ENCODE measurements at places on chromosomes 12 and 14. TPM values are rescaled to one million over a fixed set of nuclear protein-coding genes. Genes with fewer than 3 reads are reported as not detected.

GRCh38 chr12:105961821-105962671, 176.7 kb downstream of the NUAK1 start:
- H3K27ac ChIP-seq = no peak overlapping the region
- no peak overlapping the region for H3K4me3 ChIP-seq
- H3K27me3 ChIP-seq = no peaks in the 10 kb centered on the region
- H3K36me3 ChIP-seq = no peaks in the 10 kb centered on the region

Gene SLC6A12
- 2.5 TPM for total RNA-seq

Gene GUCY2C
- 52.2 TPM for total RNA-seq

DNA sequence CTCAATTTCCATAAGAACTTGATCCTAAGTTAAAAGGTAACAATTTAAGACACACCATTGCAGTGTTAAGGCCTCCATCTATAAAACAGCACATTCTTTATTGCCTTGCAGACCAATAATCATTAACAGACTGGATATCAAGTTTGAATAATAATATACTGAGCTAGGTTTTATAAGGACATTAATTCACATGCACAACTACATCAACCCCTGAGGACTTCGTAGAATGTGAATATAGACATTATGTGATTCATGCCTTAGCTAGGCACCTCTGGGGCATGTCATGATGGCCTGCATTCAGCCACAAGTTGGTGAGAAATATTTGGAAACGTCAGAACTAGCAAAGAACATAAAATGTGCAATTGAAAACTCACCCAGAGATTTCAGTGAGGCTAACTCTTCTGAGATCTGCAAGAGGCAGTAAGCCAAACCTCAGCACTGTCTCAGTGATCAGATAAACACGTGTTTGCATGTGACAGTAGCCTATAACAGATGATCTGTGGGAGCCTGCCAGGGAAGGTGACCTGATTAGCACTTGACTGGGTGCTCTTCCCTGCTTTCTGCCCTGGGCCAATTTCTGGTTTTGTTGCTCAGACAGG, 492.2 kb downstream of the FLRT2 start:
- H3K27me3 ChIP-seq = no peaks in the 10 kb centered on the region
- no peaks in the 10 kb centered on the region for H3K36me3 ChIP-seq
- no peak for DNase-seq
- H3K27ac ChIP-seq = no peak overlapping the region

DNA sequence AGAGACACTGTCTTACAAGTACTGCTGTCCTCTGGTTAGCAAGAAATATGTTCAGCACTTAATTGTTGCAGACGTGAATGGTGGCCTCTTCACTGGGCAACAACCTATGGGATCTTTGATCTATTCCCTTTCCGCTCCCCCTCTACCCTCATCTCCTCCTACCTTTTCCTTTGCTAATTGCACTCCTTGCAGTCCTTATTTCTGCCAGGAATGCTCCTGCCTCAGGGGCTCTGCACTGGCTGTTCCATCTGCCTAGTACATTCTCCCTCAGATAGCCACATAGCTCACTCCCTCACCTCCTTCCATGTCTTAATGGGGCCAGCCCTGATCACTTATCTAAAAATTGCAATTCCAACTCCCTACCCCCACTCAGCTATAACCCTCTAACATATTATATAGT, 4.5 kb upstream of the NFYB start:
- no peak overlapping the region for H3K27ac ChIP-seq
- no peaks in the 10 kb centered on the region for H3K4me1 ChIP-seq
- H3K36me3 ChIP-seq = no peaks in the 10 kb centered on the region

DNA sequence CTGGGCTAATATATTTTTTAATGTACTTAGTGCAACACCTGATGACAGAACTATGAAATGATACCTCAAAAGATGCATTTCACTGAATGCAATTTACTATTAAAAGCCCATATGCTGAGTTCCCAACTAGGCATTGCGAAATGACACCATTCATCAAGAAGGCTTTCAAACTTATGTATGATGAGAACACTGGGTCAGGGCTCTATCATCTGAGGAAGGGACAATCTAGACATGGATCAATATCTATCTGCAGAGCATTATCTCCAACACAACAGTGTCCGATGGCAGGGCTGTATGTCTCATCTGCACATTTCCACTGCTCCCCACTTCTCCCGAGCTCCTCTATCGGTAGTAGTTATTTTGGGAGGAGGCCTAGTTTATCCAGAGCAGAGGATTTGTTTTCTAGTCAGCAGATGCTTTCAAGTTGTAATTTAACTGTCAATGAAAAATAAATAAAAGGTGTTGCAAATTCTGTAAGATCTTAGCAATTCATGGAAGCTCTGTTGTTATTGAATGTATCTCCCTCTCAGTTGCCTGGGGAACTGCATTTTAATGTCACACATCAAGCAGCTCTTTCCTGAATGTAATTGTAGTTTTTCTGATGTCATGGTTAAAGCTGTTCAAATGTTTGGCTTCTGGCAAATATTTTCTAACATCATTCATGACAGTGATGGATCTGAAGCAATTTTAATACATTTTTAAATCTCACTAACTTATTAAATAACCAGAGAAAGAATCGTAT, 7.4 kb upstream of the GCH1 start:
- H3K27me3 ChIP-seq = no peaks in the 10 kb centered on the region
- H3K36me3 ChIP-seq = no peaks in the 10 kb centered on the region
- H3K4me1 ChIP-seq = no peaks in the 10 kb centered on the region
- H3K4me3 ChIP-seq = no peak overlapping the region
- H3K27ac ChIP-seq = no peak overlapping the region

DNA sequence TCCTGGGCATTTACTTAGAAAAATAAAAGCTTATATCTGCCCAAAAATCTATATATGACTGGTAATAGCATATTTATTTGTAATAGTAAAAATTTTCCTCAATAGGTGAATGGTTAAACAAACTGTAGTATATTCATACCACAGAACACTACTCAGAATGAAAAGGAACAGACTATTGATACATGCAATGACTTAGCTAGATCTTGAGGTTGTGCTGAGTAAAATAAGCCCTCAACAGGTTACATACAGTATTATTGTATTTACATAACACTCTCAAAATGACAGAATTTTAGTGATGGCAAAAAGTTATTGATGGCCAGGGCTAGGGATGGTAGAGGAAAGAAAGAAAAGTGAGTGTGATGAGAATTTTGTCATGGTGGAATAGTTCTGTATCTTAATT, 178.4 kb downstream of the BMP4 start:
- DNase-seq = no peak
- H3K27ac ChIP-seq = no peak overlapping the region
- no peak overlapping the region for H3K4me3 ChIP-seq
- H3K4me1 ChIP-seq = no peaks in the 10 kb centered on the region

GRCh38 chr14:93895023-93895604, 32.0 kb upstream of the FAM181A start:
- H3K4me1 ChIP-seq = no peaks in the 10 kb centered on the region
- no peaks in the 10 kb centered on the region for H3K36me3 ChIP-seq
- no peak overlapping the region for H3K4me3 ChIP-seq
- no peak for DNase-seq
- H3K27ac ChIP-seq = no peak overlapping the region

Gene MIP
- total RNA-seq = not detected

GRCh38 chr12:104166465-104166864, 28.5 kb upstream of the NFYB start:
- H3K4me1 ChIP-seq = no peaks in the 10 kb centered on the region
- H3K4me3 ChIP-seq = no peak overlapping the region
- no peaks in the 10 kb centered on the region for H3K36me3 ChIP-seq
- DNase-seq = no peak
- no peak overlapping the region for H3K27ac ChIP-seq

Gene SDSL
- 14.2 TPM for total RNA-seq

DNA sequence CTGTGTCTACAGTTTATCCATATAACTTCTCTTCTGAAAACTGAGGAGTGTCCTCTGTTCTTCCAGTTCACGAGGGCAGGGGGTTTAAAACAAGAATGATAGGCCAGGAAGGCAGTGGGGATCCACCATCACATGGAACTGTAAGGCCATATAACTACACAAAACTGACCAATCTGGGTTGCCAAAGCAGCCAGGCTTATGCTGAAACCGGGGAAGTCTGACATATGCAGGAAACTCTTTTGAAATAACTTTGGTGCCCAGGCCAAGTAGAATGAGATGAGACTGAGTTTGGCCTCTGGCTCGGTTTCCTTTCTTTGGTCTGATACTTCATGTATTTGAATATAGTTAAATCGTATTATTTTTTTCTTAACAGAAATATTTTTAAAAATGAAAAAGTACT, 18.0 kb upstream of the ATF1 start:
- DNase-seq = no peak
- peaks cover 6% of the 10 kb centered on the region for H3K36me3 ChIP-seq
- no peaks in the 10 kb centered on the region for H3K27me3 ChIP-seq

GRCh38 chr12:32533971-32534590, 134.7 kb downstream of the FGD4 start:
- H3K27ac ChIP-seq = peak overlapping the region; percentile 67
- peaks cover 13% of the 10 kb centered on the region for H3K4me1 ChIP-seq
- DNase-seq = peak; percentile 82

GRCh38 chr12:3302401-3303041, 188.5 kb upstream of the PRMT8 start:
- no peaks in the 10 kb centered on the region for H3K36me3 ChIP-seq
- H3K27me3 ChIP-seq = no peaks in the 10 kb centered on the region
- no peak overlapping the region for H3K4me3 ChIP-seq
- no peak for DNase-seq
- H3K4me1 ChIP-seq = no peaks in the 10 kb centered on the region
- H3K27ac ChIP-seq = no peak overlapping the region

Gene OAS3
- total RNA-seq = 15.2 TPM

- no peaks in the 10 kb centered on the region for H3K27me3 ChIP-seq
- H3K4me1 ChIP-seq = no peaks in the 10 kb centered on the region
- no peaks in the 10 kb centered on the region for H3K36me3 ChIP-seq
- no peak for DNase-seq
Measured at GRCh38 chr14:54170301-54170700, 213.7 kb upstream of the BMP4 start.

Gene INSM2
- total RNA-seq = not detected

GRCh38 chr12:31390991-31391390, 65.0 kb upstream of the SINHCAF start:
- DNase-seq = no peak
- no peak overlapping the region for H3K4me3 ChIP-seq
- H3K36me3 ChIP-seq = no peaks in the 10 kb centered on the region
- H3K4me1 ChIP-seq = no peaks in the 10 kb centered on the region

- no peaks in the 10 kb centered on the region for H3K4me1 ChIP-seq
- DNase-seq = no peak
- no peak overlapping the region for H3K4me3 ChIP-seq
Measured at GRCh38 chr14:36313206-36313605, 7.2 kb downstream of the MBIP start.

DNA sequence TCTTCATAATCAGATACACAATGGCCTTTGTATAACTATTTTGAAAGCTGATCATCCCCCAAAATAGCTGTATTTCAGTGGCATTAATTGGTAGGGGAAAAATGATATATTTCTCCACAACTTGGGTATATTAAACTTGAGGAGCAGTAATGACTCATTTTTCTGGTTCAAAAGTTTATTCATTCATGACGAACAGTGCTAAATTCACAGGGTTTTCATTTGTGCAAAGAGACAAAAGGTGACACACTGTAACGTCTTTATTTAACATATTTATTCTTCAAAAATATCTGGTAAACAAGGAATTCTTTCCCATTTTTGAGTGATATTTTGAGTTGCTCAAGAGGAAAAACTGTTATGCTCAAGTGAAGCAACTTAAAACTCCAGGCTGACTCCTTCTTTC, 415.5 kb upstream of the SOX5 start:
- H3K27ac ChIP-seq = no peak overlapping the region
- H3K36me3 ChIP-seq = no peaks in the 10 kb centered on the region
- no peaks in the 10 kb centered on the region for H3K27me3 ChIP-seq
- no peaks in the 10 kb centered on the region for H3K4me1 ChIP-seq

Gene OASL
- 5.2 TPM for total RNA-seq

- peaks cover 10% of the 10 kb centered on the region for H3K27me3 ChIP-seq
- no peaks in the 10 kb centered on the region for H3K4me1 ChIP-seq
- DNase-seq = no peak
Measured at GRCh38 chr14:99264691-99265450, 7.1 kb downstream of the BCL11B start.

Gene SOCS2
- 14.2 TPM for total RNA-seq

Measured in colonic mucosa (tissue), 4 donors.